ENCODE measurements at places on chromosomes 6 and 20.
A peak's percentile ranks its signal among the peaks of the same experiment; 100 is the strongest.

DNA sequence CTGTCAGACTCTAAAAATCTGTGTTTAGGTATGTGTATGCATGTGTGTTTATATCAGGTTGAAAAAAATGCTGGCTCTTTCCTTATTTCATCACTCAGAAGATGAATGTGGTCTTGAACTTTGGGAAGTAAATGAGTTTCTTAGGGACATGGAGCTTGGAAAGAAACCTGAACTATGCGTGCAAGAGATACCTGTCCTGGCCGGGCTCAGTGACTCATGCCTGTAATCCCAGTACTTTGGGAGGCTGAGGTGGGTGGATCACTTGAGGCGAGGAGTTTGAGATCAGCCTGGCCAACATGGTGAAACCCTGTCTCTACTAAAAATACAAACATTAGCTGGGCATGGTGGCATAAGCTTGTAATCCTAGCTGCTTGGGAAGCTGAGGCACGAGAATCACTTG, 4.4 kb upstream of the GLP1R start:
- DNase-seq, result no peak

GRCh38 chr6:136930528-136930927, 8.4 kb downstream of the SLC35D3 start:
- DNase-seq, result no peak

- DNase-seq, result no peak
Measured at GRCh38 chr6:38477680-38478260, 162.0 kb downstream of the BTBD9 start.

GRCh38 chr6:7909323-7910276, 988 bp downstream of the TXNDC5 start:
- DNase-seq, result peak; percentile 50

DNA sequence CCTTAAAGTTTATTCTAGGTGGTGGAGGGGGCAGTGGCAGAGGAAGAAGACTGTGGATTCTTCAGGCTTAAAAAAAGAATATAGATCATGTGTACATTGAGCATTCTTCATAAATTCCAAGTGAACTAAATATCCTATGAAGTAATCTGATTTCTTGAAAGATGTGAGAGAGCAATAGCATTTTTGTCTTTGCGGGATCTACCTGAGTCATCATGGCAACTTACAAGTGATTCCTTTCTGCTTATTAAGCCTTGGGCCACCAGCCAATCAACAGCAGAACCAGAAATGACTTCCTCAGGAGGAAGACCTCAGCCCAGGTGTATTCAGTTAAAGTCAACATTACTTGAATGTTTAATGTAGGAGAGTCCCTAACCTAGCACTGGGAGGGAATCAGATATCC, 756.9 kb downstream of the TFAP2A start:
- DNase-seq, result no peak

GRCh38 chr20:51036827-51037531, 14.1 kb upstream of the KCNG1 start:
- DNase-seq, result no peak

DNA sequence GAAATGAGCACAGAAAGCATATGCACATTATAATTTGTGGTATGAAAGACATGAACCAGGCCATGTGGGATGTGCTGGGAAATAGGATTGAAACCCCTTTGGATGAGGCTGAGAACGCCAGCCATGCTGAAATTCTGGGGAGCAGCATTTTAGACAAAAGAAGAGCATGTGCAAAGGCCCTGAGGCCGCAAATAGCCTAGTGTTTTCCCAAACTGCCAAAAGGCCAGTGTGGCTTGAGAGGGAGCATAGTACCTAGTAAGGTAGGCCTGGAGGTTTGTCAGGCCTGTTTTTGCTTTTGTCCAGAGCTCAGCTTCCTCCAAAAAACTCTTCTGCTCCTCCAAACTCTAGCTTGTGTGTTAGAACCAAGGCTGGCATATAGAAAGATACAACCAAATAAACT, 57.4 kb upstream of the NOP56 start:
- DNase-seq, result no peak

Data from activated CD4-positive, alpha-beta T cell treated with anti-CD3 and anti-CD28 coated beads, Interleukin-2, Interleukin-4, amounts not matched to agents 100 ng/mL and 50 ng/mL, durations not matched to agents 16 hours and 8 hours (primary cell).